ENCODE measurements at places on chromosomes 12 and 14.

DNA sequence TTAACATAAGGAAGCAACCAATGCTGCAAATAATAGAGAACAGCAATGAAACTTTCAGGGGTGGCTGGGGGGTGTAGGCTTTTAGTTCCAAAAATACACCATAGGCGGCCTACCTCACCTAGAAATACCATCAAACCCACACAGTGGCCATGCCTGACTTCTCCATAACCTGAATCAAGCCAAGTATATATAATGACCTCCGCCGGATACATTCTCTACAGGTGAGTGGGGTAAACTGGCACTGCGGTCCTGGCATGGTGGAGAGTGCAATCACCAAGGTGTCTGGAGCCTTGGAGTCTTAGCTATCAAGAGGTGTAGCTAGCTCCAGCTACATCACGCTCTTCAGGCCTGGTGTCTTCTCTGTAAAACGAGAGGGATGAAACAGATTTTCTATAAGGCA, 1.2 kb downstream of the ZBTB25 start:
- ATAC-seq: no peak

DNA sequence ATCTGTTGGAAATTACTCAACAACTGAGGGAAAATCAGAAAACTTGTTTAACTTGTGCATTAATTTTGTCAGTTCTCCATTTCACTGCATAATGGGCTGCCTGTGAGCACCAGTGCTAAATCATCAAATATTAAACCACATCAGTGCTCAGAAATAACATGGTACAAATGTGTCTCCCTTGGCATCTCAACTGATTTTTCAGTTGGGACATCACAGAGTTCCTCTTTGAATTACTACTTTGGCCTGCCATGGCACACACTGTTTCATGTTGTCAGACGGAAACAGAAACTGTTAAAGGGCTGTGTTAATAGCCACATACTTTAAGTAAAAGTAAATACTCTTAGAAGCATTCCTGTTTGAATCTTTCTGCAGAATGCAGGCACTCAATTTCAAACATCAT, 42.1 kb upstream of the STRN3 start:
- ATAC-seq: no peak

DNA sequence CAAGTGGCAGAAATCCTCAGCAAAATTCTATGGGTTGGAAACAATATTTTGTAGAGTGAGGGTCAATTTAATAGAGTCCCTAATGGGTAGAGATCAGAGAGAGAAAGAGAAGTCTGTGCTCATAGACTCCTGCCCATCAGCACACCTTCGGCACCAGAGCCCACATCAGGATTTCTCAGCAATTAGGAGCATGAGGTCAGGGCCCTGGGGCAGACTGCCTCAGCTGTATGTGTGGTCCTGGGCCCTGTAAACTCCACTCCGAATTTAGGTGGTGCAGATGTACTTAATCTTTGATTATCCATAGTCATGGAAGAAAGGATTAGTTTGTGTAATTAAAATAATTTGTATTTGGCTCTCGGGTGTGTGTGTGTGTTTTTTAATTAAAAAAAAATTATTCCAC, 372.6 kb downstream of the AEBP2 start:
- no peak for ATAC-seq

GRCh38 chr12:112288638-112289037, 93.6 kb downstream of the HECTD4 start:
- no peak for ATAC-seq

GRCh38 chr12:110171186-110171538, 47.0 kb downstream of the IFT81 start:
- no peak for ATAC-seq

GRCh38 chr12:119354172-119354571, 19.6 kb downstream of the CCDC60 start:
- ATAC-seq: peak; percentile 85

DNA sequence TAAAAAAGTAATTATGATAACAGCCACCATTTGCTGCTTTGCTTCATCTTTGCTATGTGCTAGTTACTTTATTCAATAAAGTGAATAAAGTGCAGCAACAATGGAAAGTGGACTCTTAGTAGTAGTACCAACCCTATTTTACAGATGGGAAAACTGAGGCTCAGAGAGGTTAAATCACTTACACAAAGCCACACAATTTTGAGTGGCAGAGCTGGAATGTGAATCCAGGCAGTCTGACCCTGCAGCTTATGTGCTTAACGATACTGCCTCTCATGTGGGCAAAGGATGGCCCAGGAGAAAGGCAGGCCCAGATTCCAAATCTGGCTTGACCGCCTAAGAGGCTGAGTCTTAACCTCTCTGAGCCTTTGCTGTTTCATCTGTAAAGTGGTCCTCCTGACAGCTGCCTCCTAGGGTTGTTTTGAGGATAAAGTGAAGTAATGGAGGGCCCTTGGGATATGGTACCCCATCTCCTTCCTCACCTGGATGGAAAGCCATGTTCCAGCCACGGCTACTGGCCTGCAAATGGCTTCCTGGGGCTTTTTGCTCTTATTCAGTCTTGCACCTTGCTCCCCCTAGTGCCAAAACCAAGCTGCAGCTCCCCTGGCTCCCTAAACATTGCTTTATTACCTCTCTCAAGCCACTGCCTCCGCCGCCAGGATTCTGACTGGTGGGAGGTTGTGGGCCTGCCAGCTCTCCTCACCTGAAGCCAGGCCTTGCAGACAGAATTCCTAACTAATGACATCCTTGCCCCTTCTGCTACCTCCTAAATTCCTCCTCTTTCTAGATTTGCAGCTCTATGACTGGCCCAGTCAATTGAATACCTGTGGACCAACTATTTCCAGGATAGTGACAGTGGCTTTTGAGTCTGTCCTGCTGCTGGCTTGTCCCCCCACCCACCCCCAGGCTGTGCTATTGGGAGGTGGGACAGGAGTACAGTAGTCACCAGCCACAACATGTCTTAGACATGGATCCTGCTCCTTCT, 283.3 kb upstream of the PWP1 start:
- no peak for ATAC-seq

Data from motor neuron (in vitro differentiated cells).